Stimulated activated CD8-positive, alpha-beta memory T cell treated with anti-CD3 and anti-CD28 coated beads, Interleukin-2, amount 100 ng/mL, for 48 hours (primary cell): ENCODE measurements at places on chromosomes 2 and 18.

GRCh38 chr2:119113489-119113770 is 45.1 kb downstream of the C1QL2 start:
- no peak for DNase-seq

- no peak for DNase-seq
Observed at GRCh38 chr2:142603759-142604158, 273.7 kb upstream of the KYNU start.

GRCh38 chr2:196586511-196586991 is 53.0 kb upstream of the CCDC150 start:
- DNase-seq: no peak

- DNase-seq: no peak
Observed at GRCh38 chr2:127525691-127526131, 578 bp downstream of the IWS1 start.

GRCh38 chr18:60996326-60996725 is 336.9 kb upstream of the CDH20 start:
- no peak for DNase-seq

DNA sequence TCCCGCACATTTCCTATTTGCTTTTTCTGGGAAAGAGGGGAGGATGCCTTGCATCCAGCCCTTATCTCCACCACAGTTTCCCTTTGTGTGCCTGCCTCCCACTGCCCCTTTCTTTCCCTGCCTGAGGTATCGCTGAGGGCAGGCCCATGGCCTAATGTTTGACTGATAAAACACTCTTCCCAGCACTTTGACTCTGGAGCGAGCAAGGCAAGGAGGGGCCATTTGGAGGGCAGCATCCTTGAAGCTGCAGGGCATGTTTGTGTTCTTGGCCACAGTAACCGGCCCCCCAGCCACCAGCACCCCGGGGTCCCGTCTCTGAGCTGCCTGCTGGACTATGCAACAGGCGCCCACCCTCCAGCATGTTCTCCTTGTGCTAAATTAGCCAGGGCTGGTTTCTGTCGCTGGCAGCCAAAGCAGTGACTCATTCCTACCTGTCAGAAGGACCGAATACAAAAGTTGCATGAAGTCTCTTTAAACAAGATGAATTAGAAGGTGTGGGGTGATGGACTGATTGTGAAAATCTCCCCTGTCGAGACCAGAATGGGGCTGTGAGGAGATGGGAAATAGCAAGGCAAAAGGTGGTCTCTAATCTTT is 50.7 kb downstream of the BCL2L11 start:
- DNase-seq: no peak

DNA sequence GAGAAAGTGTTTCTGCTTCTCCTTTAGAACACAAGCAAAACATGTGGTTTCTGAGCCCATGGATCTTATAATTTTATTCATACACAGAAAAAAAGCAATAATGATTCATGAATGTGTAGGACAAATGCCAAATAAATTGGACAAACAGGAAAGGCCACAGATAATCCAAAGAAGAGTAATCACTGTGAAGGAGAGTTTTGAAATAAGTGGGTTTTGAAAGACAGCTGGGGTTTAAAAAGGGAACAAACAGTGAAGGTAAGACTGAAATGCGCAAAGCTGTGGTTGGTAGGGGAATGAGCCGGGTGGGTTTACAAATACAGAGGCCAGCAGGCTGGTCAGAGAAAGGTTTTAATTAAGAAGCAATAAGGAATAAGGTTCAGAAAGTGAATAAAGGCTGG is 50.0 kb upstream of the MBOAT2 start:
- no peak for DNase-seq

- DNase-seq: no peak
Observed at GRCh38 chr2:121860758-121861227, 105.3 kb downstream of the TSN start.
